ENCODE measurements at places on chromosomes 1 and 21.

- no peak for DNase-seq
Measured at GRCh38 chr1:7290971-7291970, 479.8 kb upstream of the VAMP3 start.

DNA sequence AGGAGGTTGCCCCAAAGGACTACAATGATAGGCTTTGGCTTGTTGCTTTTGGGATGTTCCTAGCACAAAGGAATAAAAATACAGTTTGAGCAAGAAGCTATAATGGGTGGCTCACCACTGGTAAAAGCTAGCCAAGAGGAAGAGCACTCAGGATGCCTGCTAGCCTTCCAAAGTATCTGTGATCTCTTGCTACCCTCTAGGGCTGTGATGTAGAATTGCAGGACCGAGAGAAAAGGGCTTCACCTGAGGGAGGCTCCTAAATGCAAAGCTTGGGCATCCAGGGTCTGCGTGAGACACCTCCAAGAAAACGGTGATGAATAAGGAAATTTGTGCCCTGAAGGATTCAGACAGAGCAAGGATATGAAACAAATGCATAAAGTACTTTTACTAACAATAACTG, 17.7 kb downstream of the IVL start:
- no peak for DNase-seq

DNA sequence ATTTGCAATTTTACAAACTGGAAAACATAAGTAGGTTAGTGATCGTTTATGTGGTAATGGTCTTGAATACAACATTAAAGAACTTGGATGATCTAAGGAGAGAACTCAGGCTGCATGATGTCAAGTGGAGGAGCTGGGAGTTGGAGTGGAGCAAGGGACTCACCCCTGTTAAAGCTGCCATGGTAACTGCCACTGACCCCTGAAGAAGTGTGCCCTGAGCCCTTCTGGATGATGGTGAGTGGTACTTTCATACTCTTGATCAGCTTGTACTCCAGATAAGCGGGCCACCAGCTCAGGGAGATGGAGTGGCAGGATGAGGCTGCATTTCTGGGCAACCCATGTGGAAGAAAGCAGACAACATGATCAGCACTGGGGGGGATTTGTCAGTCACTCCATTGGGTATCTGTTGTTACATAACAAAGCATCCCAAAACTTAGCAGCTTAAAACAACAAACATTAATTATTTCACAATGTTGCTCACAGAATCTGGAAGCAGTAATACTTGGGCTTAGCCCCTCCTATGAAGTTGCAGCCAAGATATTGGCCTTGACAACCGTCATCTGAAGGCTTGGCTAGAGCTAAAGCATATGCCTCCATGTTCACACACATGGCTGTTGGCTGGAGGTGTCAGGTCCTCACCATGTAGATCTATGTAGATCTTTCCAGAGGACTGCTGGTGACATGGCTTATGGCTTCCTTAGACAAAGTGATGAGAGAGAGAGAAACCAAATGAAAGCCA, 213.8 kb downstream of the DUSP10 start:
- DNase-seq, result no peak

DNA sequence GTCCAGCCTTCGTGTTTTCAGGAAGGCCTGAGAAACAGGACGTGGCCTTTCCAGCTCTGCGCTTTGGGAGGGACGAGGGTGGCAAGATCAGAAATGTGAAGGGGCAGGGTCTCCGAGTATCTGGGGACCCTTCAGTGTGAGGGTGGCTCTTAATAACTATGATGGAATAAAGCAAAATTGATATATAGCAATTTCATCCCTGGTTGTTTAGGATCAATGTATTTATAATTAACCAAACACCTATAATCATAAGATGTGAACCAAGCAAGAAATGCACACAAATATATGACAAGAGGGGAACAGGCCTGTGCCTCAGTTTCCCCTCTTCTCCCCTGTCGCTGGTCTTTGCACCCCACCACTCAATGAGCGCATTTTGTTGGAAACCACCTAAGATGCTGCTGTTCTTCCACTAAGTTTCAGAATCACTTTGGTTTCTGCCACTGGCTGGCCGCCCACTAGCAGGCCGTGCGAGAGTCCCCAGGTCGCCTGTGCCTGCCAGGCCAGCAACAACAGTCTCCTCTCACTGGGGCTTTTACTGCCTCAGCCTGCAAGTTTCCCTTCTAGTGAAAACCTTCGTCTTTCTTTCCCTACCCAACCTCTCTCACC, 36.6 kb downstream of the UBASH3A start:
- no peak for DNase-seq

Data from HTR-8/SVneo (cell line).